ENCODE measurements at places on chromosomes 6 and 20.
A peak's percentile ranks its signal among the peaks of the same experiment; 100 is the strongest.

DNA sequence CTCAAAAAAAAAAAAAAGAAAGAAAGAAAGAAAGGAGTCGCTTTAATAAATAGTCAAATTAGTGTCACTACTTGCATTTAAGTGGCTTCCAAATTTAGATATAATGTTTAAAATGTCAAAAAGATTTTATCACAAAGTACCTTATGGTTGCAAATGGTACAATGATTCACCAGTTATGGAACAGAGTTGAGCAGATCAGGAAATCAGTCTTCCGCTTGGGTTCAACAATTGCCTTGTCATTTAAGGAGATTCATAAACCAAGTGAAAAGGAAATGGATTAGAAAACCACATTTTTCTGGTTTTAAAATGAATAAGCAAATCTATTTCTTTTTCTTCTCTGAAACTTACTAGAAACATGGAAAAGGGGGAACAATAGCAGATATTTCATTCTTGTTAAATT lies 94.8 kb upstream of the PTPRT start:
- no peak for DNase-seq

DNA sequence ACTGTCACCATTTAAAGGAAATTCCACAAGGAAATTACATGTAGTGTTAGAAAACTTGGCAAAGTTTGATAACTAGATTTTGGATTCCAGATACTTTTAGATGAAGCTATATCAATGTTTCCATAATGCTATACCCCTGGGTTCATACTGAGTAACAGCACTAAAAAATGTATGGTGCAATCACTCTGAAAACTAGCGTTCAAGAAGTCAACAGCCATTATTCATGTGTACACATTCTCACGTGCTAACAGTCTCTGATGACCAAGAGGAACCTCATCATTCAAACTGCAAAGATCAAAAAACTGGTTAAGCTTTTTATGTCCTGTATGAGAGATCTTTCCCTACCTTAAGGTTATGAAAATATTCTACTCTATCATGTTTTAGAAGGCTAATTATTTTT lies 197.6 kb downstream of the GMDS start:
- no peak for DNase-seq

DNA sequence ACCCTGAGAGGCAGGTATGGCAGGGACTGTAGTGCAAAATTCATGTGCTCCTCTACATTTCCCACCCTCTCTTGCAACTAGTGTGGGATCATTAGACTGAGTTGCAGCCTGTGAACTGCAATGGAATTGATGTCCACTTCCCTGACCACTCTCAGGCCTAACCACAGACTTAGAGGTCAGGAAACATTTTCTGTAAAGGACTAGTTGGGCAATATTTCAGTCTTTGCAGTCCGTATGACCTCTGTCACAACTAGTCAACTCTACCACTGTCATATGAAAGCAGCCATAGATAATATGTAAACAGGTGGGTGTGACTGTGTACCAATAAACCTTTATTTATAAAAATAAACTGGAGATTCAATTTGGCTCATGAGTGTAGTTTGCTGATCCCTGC lies 134.4 kb upstream of the TOP1 start:
- DNase-seq: no peak

DNA sequence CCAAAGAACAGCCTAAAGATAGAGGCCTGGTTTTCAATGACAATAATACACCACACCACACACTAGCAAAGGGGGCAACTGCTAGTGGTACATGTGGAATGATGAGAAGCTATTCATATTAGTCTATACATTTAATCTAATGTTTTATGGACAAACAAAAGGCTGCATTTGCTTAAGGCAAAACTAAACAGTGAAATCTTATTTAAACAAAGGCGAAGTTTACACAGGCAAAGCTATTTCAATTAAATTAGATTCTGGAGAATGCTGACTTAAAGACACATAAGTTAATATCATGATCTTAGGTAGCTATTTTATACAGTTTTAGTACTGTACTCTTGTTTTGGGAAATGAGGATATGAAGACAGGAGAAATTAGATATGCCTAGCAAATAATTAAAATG lies 53.9 kb upstream of the SIM1 start:
- DNase-seq: no peak

DNA sequence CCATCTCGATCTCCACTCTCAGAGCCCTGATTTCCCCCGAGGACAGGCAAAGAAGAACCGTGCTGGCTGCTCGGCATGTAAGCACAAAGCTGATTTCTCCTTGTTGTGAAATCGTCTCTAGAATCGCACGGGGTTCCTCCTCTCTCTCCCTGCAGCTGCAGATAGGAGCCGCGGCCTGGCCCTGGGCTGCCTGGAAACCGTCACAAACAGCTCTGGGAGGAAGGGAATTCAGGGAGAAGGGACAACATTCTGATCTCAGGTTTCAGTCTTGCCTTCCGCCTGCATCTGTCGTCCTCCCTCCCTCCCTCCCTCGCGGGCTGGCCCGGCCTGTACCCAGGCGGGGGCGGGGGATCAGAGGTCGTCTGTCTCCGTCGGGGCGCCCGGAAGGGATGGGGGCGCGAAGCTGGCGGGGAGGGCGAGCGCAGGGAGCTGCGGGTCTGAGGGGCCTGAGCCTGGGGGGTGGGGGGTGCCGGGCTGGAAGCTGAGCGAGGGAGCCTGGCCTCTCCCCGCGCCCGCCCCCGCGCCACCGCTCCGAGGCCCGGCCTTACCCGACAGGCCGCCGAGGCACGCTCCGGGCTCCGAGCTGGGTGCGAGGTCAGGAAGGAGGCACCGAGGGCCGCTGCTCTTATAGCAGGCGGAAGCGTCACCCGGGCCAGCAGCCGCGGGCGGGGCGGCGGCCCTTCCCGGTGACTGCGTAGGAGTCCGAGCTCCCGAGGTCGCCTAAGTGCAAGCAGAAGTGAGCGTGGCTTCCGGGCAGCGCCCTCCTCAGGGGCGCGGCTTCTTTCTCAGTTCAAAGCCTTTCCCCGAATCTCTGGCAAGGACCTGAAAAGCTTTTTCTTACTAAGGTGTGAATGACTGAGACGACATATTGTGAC lies at the start of gene SERPINB1:
Gene SERPINB1 (minus strand): TSS at position 600 of the 875 bp plus-strand sequence. CDS start 1,277 bp downstream, outside the sequence.
- peak; percentile 83 for DNase-seq

DNA sequence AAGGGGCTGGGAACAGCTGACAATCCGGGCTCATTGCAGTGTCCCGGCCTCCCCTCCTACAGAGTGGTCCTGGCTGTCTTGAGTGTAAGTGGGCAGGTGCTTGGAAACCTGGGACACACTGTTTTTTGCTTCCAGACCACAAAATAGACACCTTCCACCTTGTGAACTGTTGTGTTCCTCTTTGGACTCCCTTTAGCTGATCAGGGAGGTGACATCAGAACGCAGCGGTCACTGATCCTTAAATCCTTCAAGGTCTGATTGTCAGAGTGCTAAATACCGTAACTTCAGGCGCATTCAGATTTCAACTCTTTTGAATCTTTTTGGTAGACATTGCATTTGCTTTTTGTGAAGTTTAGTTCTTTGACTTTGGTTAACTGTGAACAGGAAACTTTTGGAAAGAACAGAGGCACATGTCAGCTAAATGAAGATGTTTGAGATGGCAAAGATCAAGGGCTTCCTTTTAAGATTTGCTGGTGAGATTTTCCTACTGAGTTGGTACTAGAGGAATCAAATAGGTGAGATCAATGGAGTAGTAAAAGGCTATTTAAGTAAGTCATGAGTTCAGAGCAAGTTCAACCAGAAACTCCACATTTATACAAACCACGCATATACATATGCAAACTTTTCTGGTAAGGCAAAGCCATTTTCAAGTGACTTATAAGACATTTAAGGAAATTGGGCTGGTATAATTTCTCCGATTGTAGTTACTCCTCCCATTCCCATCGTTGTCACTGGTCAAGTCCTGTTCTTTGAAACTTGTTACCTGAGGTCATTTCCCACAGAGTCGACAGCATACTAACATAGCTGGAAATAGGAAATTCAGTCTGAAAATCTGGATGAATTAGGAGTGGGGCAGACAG lies 6.3 kb downstream of the PPP1R3G start:
- DNase-seq: no peak

DNA sequence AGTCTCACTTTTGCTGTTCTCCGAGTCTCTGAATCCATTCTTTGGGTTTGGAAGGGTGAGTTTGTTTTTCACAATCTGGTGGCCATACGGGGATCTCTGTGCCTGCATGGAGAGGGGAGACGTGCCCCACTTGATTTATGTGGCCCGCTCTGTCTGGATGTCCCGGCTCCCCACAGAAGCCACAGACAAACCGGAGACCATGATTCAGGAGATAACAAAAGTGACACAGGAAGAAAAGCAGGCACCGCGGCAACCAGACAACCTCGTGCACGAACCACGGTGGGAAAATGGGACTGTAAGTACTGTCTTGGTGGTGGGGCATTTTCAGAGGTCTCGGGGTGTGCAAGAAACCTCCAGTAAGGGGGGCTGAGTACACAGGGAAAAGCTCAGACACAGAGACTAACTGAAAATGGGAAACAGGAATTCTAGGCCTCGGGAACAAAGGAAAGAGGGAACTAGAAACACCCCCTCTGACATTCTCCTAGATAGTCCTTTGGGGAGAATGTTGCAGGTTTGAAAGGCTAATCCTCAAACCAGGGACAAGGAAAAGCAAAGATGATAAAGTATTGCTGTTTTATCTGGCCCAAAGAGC lies 22.1 kb upstream of the ZNF318 start:
- peak; percentile 58 for DNase-seq

DNA sequence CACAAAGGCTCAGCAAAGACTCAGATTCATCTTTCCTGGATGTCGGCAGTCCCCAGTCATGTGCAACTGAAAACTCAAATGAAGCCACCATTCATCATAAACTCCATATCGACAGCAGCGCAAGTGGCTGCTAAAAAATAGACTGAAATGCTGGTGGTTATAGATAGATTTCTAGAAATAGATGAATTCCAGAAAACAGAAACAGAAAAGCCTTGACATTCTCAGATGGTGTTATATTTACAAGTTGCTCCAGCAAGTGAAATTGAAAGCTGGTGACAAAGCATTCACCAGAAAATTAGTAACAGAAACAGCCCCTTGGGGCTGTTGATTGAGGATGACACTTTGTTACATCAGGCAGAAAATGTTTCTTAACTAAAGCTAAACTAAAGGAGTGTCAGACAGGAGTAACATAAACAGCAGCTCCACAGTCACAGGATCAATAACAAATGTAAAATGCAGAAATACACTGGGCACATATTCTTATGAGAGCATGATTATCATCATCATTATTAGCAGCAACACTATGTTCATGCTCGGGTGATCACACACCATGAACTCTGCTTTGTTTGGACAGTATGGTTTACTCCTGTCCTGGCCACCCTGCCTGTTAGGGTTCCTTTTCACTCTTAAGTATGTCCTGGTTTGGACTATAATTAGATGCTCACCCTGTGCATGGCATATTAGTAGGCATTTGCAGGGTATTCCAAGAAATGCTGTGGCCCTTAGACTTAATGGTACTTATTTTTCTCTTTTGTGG lies 36.4 kb upstream of the SLC35F1 start:
- no peak for DNase-seq

- DNase-seq: no peak
Observed at GRCh38 chr20:40680161-40680959, 8.7 kb downstream of the MAFB start.

- no peak for DNase-seq
Observed at GRCh38 chr6:45454008-45454911, 76.5 kb upstream of the SUPT3H start.

GRCh38 chr6:134937426-134937825 lies 12.5 kb downstream of the ALDH8A1 start:
- DNase-seq: no peak

DNA sequence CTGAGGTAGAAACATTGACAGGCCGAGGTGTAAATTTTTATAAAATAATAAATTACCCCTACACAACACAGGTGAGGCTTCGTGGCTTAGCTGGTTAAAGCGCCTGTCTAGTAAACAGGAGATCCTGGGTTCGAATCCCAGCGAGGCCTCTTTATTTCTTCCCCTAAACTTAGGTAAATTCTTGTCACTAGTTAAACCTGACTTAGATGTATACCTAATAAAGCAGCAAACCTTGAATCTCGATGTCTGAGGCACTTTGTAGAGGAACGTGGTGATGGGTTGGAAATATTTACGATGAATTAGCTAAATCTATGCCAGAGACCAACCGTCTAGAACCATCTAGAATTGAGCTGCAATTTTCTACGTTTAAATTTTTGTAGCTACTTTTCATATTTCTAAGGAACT lies 185.6 kb downstream of the OR2B2 start:
- no peak for DNase-seq

DNA sequence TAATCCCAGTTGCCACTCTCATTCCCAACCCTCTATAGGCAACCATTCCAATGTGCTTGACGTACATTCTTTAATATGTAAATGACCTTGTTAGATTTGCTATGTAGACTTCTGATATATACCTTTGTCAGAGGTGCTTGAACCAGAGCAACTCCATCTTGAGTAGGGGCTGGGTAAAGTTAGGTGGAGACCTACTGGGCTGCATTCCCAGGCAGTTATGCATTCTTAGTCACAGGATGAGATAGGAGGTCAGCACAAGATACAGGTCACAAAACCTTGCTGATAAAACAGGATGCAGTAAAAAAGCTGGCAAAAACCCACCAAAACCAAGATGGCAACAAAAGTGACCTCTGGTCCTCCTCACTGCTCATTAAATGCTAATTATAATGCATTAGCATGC lies 8.3 kb upstream of the HM13 start:
- no peak for DNase-seq

DNA sequence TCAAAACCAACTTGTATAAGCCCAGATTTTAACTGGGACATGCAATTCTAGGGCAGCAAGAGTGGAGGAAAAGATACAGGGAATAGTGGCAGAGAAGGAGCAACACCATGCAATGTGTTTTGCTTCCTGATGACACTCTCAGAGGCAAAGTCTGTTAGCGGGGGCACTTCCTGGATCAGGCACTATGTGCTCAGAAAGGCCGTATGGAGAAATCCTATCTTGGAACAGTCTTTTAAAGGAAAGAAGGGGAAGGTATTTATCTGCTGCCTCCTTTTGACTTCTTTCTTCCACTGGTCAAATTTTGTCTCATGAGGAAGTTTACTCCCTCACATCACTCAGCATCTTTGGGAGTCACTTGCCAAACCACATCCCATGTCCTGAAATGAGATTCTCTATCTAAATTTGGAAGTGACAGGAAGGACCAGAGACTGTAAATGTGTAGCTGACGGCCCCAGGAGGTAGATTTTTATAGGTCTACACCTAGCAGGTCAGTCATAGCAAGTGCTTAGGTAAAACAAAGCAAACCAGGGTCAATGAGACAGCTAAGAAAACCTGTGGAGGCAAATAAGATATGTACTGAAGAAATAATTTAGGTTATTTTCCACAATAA lies 91.7 kb upstream of the ELOVL5 start:
- no peak for DNase-seq

DNA sequence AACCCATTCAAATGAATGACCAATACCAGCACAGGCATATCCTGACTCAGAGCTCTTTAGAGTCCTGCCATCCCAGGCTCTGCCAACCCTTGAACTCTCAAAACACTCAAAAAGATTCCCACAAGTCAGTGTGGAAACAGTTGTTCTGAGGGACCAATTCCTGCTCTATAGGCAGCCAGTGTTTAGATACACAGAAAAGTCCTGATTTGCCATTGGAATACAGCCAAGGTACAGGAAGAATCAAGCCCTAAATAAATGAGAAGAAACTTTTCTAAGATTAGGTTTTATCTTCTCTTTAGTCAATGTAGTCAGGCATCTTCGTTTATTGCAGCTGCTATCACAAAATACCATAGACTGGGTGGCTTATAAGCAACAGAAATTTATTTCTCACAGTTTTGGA lies 626.8 kb upstream of the ARID1B start:
- no peak for DNase-seq

- DNase-seq: no peak
Observed at GRCh38 chr6:45979311-45979710, 36.3 kb downstream of the CLIC5 start.
